ENCODE measurements at places on chromosomes 1 and 21.

DNA sequence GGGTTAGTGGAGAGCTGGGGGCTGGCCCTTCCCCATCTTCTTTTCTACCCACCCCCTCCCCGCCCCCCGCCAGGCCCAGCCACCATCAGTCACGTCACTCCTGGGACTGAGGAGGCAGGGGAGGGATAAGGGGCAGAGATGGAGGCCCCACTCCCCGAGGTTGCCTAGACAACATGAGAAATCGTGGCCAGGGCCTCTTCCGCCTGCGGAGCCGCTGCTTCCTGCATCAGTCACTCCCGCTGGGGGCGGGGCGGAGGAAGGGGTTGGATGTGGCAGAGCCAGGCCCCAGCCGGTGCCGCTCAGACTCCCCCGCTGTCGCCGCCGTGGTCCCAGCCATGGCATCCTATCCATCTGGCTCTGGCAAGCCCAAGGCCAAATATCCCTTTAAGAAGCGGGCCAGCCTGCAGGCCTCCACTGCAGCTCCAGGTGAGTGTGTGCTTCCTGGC, 1.2 kb downstream of the AMPD2 start:
- peak; percentile 95 for DNase-seq

GRCh38 chr1:55117941-55118340, 78.6 kb downstream of the PCSK9 start:
- no peak for DNase-seq

DNA sequence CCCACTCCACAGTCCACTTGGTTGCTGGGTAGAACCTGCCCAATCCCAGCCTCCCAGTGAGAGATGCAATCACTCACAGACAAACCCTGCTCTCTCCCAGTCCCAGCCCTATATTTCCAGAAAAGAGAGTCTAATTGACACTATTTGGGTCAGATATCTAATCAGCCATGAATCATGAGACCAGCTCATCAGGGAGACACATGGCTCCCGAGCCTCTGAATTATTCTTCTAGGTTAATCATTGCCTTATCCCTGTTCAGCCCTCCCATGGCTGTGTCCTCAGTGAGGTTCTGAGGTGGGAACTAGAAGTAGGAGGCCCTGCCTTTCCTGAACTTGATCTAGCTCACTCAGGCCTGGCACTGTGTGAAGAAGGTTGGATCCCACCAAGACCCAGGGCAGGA, 49.9 kb upstream of the ZC3H12A start:
- no peak for DNase-seq

- DNase-seq = no peak
These were observed 598.4 kb downstream of the ADGRL2 start for GRCh38 chr1:82399093-82399492.

DNA sequence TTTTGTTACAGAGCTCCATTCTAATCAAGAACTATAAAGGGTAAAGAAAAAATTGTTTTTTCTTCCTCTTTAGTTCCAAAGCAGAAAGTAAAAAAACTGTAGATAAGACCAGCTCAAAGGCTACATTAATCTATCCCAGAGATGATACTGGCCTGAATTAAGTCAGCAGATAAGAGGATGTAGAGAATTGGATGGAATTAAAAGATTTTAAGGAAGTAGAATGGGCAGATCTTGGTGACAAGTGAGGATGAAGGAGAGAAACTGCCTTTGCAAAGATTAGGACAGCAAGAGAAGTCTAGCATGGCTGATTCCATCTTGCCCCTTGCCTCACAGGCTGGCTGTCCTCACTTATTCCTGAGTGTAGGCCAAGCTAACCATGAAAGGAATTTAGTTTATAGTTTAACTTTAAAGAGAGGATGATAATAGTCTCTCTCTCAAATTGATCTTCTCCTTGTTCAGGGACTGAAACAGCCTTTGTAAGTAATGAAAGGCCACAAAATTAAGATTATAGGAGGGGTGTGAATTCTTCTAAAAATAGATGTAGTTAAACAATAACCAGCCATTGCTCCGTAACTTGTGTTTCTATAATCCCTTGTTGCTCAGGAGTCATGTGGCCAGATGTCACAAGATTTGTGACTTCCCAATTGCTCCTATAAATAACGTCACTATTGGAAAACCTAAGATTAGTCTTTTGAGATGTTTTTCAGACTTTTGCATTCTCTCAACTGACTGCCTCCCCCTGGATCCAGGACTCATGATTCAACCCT, 265.0 kb upstream of the USP24 start:
- no peak for DNase-seq

DNA sequence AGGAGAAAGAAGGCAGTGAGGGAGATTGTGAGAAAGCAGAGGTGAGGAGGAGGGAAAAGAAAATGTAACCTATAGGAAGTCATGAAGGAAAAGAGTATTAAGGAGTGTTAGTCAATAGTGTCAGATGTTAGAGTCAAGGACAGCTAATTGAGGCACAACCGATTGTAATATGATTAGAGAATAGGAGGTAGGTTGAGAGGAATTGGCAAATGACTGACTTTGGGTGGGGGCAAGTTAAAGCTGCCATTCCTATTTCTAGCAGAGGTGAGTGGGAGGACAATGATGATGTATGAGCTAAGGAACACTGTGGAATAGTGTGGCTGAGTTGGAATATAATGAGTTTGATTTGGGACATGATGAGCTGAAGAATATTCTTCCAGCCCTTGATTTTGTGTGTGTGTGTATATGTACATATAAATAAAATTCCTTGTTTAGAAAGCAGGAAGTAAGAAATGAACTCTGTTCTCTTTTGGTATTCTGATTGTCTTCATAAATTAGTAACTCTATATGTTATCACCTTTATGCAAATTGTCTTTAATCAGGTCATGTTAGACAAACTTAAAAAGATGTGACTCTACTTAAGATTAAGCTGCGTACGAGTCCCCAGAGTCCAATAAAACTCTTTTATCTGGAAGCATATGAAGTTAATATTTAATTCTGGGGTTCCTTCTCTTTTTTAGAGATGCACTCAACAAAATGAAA, 98.4 kb downstream of the FNBP1L start:
- no peak for DNase-seq

DNA sequence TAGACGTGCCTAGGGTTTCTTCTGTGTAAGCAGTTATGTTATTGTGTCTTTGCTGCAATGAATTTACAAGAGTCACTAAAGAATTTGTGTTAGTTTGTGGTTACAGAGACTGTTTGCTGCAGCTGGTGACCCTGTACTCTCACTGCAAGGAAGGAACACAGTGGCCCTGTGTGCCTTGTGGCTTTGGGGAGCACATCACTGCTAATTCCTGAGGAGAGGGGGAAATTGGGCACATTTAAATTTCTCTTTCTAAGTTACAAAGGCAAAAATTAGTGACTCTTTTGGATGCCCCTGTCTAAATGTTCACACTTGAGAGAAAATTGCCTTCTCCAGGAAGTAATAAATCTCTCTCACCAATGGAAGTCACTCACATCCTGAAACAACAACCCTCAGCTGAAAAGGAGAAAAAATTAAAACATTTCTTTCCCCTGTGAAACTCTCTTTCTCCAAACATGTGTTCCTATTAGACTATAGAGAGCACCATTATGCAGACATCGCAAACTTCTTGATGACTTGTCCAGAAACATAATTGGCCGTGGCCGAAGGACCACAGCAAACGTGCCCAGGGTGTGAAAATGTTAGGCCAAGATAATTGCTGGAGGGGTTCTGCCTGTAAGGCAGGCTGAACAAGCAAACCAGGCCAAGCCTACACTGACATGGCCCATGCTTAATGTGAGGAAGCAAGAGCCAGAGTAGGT, 32.3 kb upstream of the SPAG17 start:
- no peak for DNase-seq

- no peak for DNase-seq
These were observed 244.7 kb downstream of the MRPL39 start for GRCh38 chr21:25362375-25363267.

- no peak for DNase-seq
These were observed 55.8 kb downstream of the IARS2 start for GRCh38 chr1:220149742-220150141.

GRCh38 chr1:235304549-235305451, 23.2 kb downstream of the ARID4B start:
- peak; percentile 52 for DNase-seq

- no peak for DNase-seq
These were observed 83.9 kb downstream of the ASTN1 start for GRCh38 chr1:177080564-177080963.

- no peak for DNase-seq
These were observed 4.7 kb downstream of the ZNF648 start for GRCh38 chr1:182056601-182057366.

DNA sequence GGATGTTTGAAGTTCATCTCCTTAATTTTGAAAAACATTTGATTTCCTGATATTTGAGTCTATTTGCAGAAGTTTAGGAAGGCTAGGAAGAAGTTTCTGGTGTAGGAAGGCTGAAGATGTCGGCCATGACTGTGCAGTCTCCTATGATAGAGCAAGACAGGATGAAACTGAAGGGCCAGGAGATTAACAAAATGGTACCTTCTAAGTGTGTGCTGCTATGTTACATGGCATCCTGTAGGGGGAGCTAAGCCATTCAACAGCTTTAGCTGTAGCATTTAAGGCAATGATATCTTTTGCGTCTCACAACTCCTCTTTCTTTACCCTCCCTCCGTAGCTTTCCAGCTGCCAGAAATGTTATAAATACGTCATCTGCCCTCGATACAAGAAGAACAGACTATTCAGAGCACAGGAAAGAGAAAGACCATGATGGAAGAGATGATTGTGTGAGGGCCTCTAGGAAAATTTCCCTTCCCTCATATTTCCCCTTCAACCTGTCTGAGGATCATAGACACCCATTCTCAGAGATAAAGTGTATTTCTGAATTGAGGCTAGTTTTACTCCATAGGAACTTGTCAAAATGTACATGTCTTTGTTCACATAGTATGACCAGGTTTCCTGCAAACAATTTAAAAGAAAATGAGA, 61.1 kb downstream of the XCL1 start:
- DNase-seq = no peak

GRCh38 chr1:223716302-223716862, 4.0 kb downstream of the CAPN2 start:
- peak; percentile 25 for DNase-seq

- DNase-seq = no peak
These were observed 24.9 kb downstream of the LDLRAP1 start for GRCh38 chr1:25568090-25568833.

DNA sequence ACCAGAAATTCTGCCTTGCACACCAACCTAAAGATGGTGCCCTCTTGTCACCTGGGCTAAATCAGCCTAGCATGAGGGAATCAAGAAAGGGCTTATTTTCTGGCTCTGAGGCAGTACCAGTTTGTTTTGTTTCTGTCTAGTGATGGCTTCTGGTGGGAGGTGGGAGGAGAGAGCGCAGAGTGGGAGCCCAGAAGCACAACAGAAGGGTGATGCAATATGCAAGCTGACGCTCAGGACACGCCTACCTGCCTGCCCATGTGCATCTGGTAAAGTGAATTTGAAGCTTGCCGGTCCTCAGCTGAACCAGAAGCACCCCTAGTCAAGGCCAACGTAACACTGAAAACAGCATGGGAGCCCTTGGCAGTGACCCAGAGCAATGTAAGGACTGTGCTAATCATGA, 138.4 kb upstream of the TIAM1 start:
- no peak for DNase-seq

- DNase-seq = no peak
These were observed 81.5 kb downstream of the ERG start for GRCh38 chr21:38416791-38417190.

Data from naive thymus-derived CD8-positive, alpha-beta T cell (primary cell).